ENCODE measurements at places on chromosomes 12 and 14.
A peak's percentile ranks its signal among the peaks of the same experiment; 100 is the strongest.

DNA sequence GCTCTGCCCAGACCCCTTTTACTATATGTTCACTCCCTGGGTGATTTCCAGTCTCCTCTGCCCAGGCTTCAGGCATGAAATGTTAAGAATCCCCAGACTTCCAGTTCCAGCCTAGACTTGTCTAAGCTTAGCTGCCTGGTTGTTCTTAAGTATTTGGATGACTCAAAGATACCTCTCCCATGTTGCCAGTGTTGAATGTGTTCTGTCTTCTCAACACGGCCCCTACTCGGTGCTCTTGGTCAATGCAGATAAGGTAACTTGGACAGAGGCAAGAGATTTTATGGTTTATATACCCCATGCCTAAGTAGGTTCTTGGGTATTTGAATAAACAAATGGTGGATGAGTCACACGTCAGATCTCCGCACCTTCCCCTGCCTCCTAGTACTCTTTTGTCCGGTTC, 13.6 kb downstream of the PIWIL1 start:
- no peak for DNase-seq

- no peak for DNase-seq
Observed at GRCh38 chr14:105588236-105588860, 62.0 kb downstream of the TMEM121 start.

DNA sequence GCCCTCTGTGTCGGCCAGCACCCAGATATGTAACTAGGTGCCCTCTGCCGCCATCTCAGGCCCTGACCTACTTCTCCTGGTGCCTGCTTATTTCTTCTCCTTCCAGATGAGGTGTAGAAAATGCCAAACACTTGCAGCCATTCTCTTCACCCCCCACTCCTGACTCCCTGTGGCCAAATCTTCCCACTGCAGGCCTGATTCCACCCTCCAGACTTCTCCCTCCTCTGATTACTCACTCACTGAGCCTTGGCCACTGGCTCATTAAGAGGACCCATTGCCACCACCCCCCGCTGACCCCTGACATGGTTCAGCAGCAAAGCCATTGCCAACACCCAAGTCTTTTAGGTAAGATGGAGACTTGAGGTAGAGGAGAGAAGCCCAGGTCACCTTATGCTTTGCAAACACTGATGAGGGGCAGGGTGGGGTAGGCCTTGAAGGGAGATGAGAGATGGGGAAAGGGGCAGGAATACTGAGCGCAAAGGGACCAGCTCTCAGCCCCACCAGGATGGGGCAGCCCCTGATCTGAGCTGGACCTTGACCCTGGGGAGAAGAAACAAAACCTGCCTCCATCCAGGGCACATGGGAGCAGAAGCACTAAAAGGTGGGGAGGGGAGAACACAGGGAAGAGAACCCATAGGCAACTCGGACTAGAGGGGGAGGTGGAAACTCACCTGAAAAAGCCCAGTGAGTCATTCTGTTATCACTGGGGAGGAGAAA, 25.1 kb upstream of the ANO2 start:
- no peak for DNase-seq

- DNase-seq: peak; percentile 43
Observed at GRCh38 chr12:42023733-42024494, 120.8 kb downstream of the GXYLT1 start.

GRCh38 chr14:42316693-42317092, 710.0 kb downstream of the LRFN5 start:
- DNase-seq: no peak

DNA sequence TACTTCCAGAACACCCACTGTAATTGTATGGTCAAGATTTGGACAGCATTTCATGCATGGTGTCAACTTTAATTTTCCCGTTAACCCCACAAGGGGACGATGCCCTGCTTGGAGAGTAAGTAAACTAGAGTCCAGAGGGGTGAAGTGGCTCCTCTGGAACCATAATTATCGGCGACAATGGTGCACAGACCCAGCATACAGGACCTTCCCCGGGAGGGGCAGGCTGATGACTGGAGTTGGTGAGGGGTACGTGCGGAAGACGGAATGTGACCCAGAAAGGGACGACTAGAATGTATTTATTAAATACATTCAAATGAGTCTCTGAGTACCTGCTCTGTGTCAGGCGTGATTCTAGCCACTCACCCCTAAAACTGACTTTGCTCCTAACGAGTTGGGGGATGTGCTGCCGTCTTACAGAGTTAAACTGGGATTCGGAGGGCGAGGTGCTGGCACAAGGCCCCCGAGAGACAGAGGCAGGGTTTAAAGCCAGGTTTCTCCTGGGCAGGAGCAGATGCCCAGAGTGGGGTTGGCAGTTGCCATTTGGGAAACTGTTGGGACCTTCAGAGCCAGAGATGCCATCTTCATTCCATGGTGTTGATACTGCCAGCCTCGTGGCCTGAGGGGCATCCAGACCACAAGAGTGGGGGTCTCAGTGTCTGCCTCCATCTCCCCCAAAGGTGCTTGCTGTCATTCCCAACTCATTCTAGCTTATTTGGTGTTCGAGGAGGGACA, 10.9 kb downstream of the RTL1 start:
- no peak for DNase-seq

DNA sequence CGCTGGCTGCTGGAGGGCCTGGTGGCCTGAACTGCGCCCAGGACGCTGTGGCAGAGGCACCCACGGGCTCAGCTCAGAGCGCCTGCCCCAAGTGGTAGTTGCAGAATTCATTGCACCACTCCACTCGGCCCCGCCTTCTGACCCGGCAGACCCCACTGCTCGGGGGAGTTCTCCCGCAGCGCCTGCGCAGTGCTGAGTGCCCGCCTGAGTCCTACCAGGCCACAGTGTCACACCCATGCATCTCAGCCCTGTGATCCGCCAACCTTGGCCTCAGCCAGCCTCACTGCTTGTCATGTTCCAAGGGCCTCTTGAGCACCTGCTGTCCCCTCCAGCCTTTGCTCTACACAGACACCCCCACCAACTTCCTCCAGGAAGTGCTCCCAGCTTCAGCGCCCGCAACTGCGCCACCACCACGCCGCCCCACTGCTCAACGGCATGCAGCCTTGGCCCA, 12.2 kb downstream of the DEGS2 start:
- DNase-seq: peak; percentile 39

GRCh38 chr12:16606991-16607390, 1.0 kb upstream of the LMO3 start:
- DNase-seq: no peak

- no peak for DNase-seq
Observed at GRCh38 chr12:77122661-77123060, 57.3 kb upstream of the E2F7 start.

- no peak for DNase-seq
Observed at GRCh38 chr14:73634011-73634833, 10.6 kb upstream of the DNAL1 start.

DNA sequence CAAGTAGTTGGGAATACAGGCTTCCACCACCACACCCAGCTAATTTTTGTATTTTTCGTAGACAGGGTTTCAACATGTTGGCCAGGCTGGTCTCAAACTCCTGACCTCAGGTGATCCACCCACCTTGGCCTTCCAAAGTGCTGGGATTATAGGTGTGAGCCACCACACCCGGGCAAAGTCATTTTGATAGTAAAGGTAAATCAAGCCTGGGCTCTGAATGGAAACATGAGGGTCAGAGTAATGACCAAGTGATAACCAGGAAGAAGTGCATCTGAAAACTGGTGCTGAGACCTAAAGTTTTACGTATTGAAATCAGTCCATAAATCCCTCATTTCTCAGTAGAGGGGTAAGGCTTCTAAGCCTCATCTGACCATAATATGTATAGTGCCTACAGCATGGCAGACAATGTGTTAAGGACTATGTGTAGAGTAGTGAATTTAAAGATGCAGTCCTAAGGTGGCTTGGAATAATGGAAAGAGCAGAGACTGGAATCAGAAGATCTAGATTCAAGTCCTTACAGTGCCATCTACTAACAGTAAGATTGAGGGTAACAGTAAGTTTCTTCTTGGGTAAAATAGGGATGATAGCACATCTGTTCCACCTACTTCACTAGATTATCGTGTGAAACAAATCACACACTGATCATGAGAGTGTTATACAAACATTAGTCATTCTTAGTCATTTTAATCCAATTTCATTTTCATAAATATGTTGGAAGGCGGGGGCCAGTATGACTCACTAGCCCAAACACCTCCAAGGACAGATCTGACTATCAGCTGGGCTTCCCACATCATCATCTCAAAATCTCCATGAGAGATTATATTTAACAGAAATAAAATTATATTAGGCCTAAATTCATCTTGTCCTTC, 11.2 kb downstream of the MAP4K5 start:
- no peak for DNase-seq

DNA sequence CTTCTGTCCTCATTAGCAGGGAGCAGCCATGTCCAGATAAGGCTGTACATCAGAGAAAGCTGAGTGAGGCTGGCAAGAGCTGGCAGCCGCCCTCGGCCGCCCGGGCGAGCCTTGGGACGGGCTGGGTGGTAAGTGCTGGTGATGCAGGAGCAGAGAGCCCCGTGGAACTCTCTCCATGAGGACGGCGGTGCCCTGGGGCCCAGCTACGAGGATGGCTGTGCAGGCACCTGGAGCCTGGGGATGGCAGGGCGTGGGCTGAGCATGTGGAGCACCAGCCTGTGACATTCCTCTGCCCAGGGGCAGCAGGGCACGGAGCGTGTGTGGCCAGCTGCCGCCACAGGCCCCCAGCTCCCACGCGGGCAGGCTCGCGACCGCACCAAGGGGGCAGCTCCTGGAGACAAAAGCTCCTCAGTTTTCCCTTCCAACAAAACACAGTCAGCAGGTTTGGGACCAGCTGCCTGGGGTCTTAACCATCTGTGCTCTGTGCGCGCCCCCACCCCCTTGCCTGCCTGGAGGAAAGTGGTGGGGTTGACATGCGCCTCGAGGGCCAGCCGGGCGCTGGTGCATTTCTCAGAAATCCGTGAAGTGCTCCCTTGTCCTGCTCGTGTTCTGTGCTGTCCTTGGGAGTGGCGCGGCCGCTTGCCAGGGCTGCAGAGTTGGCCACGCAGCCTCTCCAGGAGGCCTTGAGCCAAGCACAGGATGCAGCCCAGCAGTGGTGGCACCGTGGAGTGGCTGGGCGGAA, 21.4 kb downstream of the PACS2 start:
- no peak for DNase-seq

GRCh38 chr12:108578264-108578663, 15.9 kb downstream of the ISCU start:
- no peak for DNase-seq

GRCh38 chr12:53399896-53400295, 19.9 kb downstream of the SP1 start:
- no peak for DNase-seq

- no peak for DNase-seq
Observed at GRCh38 chr12:80677994-80678393, 29.4 kb upstream of the MYF6 start.

DNA sequence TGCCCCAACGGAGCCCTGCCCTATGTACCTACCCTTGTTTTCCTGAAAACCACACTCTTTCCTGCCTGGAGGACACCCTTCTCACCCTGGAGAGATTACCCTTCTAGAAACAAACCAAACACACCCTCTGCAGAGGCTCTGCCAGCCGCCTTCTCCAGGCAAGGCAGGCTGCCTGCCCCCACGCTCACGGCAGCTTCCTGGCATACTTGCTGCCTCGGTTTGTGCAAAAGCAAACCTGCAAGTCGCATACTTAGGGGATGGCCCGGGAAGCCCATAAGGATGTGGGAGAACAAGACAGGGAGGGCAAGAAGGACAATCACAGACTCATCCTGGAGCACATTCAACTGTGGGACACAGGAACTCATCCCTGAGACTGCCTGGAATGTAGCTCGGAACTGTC, 154.0 kb upstream of the DIO3 start:
- no peak for DNase-seq

- peak; percentile 99 for DNase-seq
Observed at GRCh38 chr14:81533536-81534343, at the start of gene SEL1L. Gene SEL1L, minus strand, starts transcription at chr14:81533853. Its CDS starts 109 bp downstream, at chr14:81533744.

- DNase-seq: no peak
Observed at GRCh38 chr12:31393004-31393550, 67.1 kb upstream of the SINHCAF start.

DNA sequence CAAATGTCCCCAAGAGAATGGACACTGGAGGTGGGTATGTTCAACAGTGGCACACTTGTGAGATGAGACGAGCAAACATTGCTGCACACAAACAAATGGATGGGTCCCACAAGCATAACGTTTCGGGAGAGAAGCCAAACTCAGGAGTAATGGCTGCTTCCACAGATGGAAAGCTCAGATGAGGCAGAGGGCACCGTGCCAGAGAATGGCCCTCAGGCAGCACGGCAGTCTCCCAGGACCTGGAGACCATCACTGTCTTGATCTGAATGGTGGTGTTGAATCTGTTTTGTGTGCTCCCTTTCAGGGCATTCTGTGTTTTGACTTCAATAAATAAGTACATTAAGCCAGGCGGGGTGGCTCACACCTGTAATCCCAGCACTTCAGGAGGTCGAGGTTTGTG, 8.5 kb upstream of the CDCA4 start:
- DNase-seq: no peak

GRCh38 chr14:52790011-52790755, 1.2 kb downstream of the GNPNAT1 start:
- no peak for DNase-seq

DNA sequence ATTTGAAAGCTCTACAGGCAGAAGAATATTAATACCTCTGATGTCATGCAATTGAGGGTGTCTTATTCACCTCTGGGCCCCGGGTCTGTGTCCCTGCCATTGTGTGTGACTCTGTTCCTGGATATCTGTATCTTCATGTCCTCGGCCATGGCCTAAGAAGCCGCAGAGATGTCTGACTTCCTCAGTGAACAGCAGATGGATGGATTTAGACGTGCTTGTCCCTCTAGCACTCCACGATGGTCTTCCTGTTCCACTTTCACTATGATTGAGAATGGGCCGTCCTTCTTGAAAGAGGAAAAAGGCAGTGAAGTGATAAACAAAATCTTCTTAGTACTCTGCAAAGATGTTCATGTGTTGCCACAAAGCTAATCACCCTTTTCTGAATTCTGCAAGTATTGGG, 217.4 kb downstream of the SLC41A2 start:
- DNase-seq: no peak

GRCh38 chr12:80157645-80158044, 58.3 kb downstream of the OTOGL start:
- DNase-seq: no peak

DNA sequence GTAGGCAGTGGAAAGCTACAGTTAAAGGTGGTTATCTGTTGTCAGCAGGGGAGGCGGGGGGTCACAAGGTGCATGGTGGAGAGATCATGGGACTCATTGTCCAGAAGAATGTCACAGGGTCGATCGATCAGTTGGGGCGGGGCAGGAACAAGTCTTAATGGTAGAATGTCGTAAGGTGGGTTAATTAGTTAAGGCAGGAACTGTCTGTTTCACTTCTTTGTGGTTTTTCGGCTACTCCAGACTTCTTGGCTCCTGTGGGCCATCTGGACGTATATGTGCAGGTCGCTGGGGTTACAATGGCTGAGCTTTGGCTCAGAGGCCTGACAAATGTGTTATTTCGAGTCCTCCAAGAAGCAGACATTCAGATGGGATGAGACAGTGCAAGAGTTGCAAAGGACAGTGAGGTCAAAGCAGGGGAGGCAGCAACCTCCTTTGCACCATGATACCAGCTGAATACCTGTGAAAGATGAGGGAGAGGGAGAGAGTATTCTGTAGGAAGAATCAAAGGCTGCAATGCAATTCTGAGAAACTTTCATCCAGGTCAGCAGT, 246.9 kb upstream of the TMEM132C start:
- DNase-seq: no peak

Measured in stimulated activated CD8-positive, alpha-beta memory T cell treated with anti-CD3 and anti-CD28 coated beads, Interleukin-12 subunit alpha, Interleukin-12 subunit beta, amount 100 ng/mL, for 1 hour (primary cell).